ENCODE measurements at places on chromosomes 5 and 9.

DNA sequence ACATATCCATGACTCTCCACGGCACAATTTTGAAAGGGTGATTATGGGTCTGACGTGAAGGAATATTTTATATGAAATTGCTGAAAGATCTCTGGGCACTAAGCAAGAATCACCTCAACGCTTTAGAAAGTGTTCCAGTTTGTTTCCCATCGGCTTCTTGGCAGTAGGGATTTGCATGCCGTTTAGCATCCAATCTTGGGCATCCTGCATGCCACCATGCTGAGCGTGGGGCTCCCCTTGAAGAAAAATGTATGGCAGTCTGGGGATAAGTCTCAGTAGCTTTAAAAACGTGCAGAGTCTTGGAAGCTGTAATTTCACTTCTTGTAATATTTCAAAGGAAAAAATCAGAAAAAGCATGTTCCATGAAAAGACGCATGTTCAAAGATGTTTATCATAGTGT, 151.7 kb downstream of the DMRT2 start:
- no peak for DNase-seq

- no peak for DNase-seq
Measured at GRCh38 chr9:104906441-104907277, 21.3 kb downstream of the ABCA1 start.

GRCh38 chr5:180291234-180291940, 496 bp downstream of the MAPK9 start:
- DNase-seq = no peak

GRCh38 chr5:159057996-159058395, 41.7 kb downstream of the EBF1 start:
- no peak for DNase-seq

GRCh38 chr9:131238402-131239021, 37.8 kb downstream of the FAM78A start:
- no peak for DNase-seq

DNA sequence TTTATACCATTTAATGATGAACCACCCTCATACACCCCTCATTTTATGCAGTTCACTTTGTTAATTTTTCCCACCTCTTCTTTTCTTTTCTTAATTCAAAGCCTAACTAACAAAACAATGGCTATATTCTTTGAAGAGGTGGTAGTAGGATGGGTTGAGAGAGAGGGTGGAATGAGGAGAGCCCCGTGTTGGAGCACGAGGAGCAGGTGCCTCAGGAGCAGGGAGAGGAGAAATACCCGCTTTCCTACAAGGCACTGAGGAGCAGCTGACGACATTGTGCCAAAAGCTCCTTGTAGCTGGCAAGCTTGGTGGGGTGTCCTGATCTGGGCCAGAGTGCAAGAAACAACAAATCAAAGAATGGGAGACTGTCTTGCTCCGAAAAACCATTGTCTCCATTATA, 129.6 kb downstream of the HTR4 start:
- DNase-seq = no peak

DNA sequence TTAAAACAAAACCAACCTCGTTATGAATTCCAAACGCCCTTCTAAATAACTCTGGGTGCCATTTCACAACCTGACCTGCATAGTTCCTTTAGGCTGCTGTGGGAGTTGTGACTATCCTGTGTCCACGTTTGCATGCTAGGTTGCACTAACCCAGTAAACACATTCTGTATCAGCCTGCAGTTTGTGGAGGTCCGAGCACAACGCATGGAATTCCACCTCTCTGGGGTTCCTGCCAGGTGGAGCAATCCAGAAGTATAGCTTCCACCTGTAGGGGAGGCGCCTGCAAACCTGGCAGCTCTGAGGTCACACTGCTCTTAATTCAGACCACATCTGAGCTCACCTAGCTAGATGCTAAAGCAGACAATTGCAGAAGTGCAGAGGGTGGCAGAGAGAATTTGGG, 57.2 kb downstream of the MARCHF3 start:
- DNase-seq = no peak

- DNase-seq = no peak
Measured at GRCh38 chr9:268616-269015, 54.0 kb downstream of the DOCK8 start.

DNA sequence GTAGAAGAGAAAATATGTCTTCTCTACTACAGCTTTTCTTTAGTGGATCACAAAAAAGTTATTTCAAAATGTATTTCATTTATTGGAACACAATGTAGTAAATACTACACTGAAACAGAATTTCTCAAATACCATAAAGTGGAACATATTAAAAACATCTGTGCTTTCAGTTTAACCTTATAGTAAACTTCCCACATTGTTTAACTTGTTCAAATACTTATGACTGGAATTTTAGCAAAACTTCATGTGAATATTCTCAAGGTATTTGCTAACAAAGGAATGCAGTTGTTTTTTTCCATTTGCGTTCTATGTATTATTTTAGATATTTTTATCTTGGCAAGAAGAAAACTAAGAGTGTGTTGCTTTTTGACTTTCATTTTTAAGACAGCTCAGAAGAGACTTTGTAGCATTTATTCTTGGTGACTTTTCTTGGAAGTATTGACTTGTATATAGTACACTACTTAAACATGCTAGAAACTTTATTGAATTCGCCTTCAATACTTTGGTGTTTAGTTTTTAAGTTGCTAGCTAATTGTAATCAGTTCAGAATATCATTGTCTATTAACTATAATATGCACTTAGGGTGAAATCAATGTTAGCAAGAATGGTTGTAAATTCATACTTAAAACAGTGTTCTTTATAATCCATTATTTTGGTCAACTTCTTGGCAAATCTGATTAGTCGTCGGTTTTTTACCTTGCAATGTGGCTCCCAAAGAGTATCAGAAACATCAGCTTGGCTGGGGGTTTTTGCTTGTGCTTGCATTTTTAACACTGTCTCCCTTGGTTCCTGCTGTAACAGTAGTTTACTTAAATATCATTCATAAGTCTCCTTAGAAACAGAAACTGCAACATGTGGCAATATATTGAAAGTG, 5.0 kb upstream of the RHOBTB3 start:
- no peak for DNase-seq

GRCh38 chr9:21777701-21778100, 24.7 kb upstream of the MTAP start:
- no peak for DNase-seq

DNA sequence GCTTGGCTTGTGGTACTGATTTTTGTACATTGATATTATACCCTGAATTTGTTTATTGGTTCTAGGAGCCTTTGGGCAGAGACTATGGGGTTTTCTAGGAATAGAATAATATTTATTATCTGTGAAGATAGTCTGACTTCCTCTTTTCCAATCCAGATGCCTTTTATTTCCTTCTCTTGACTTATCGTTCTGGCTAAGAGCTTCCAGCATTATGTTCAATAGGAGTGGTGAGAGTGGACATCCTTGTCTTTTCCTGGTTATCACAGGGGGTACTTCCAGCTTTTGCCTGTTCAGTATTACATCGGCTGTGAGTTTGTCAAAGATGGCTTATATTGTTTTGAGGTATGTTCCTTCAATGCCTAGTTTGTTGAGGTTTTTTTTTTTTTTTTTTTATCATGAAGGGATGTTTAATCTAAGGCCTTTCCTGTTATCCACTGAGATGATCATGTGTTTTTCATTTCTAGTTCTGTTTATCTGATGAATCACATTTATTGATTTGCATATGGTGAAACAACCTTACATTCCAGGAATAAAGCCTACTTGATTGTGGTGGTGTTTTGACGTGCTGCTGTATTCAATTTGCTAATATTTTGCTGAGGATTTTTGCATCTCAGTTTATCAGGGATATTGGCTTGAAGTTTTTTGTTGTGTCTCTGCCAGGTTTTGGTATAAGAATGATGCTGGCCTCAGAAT, 77.5 kb downstream of the CERT1 start:
- DNase-seq = no peak

DNA sequence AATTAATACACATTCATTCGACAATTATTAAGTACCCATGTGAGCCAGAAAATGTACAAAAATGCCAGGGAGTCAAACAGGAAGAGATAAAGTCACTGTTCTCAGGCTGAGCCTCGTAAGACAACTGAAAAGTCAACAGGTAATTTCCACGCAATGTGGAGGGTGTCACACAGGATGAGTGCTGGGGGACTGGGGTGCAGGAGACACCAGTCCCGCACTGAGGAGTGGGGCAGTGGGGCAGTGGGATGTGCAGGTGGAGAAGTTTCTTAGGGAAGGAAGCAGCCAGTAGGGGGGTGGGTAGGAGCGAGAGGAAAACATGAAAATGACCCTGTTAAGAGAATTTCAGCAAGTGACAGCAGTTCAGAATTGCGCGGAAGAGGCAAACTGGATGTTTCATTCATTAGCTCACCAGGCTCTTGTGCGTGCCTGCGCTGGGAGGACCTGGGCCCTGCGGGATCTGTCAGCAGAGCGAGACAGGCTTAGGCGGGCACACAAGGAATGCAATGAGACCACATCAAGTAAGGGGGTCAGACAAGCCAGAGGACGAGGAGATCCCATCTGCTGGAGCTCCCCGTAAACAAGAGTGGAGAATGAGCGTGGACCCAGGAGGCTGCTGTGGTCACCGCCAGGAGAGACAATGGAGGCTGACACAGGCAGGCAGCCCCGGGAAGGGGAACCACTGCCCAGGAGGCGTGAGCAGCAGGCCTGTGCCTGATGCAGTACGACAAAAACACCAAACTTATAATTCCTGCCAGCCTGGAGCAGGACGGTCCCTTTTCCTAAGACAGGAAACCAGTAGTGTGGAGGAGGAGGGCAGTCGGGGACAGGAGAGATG, 21.0 kb downstream of the CAMSAP1 start:
- DNase-seq = no peak

GRCh38 chr9:95592931-95593330, 76.2 kb upstream of the PTCH1 start:
- no peak for DNase-seq

- DNase-seq = no peak
Measured at GRCh38 chr5:35120715-35121114, 73.0 kb upstream of the AGXT2 start.

GRCh38 chr9:29556317-29556716, 1983.0 kb upstream of the C9orf72 start:
- DNase-seq = no peak

- DNase-seq = no peak
Measured at GRCh38 chr5:74107899-74108298, 481.9 kb downstream of the ARHGEF28 start.

DNA sequence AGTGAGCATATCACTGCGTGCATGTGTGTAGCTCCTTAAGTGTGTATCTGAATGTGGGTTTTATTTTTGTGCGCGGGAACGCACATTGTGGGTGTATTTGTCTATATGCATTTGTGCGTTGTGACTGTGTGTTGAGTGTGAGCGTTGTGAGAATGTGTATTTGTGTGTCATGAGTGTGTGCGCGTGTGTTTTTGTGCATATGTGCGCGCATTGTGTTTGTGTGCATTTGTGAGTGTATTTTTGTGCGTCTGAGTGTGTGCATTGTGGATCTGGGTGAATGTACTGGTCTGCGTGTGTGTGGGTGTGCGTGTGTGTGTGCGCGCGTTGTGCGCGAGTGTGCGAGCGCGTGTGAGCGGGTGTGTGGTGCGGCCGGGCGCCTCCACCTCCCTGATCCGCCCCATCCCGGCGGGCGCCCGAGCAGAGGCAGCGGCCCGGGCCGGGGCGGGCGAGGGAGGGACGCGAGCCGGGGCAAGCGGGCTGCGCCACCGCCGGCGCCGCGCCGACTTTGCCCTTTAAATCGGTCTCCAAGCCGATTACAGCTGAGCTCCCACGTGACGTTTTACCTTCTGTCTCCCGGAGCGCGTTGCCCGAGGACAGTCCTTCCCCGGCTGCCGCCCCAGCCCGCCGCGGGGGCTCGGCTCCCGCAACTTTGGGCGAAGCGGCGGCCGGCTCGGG, at the start of gene RASGRF2:
RASGRF2 (plus strand) TSS at position 596 of the 675 bp plus-strand sequence. CDS start 376 bp downstream, outside the sequence.
- no peak for DNase-seq

- no peak for DNase-seq
Measured at GRCh38 chr5:151703227-151703626, 16.5 kb upstream of the SPARC start.

GRCh38 chr5:75963554-75963953, 119.6 kb upstream of the SV2C start:
- DNase-seq = no peak

GRCh38 chr5:135004376-135004775, 29.7 kb downstream of the PITX1 start:
- DNase-seq = no peak

- DNase-seq = no peak
Measured at GRCh38 chr9:8719833-8720486, 920.4 kb upstream of the DMAC1 start.

DNA sequence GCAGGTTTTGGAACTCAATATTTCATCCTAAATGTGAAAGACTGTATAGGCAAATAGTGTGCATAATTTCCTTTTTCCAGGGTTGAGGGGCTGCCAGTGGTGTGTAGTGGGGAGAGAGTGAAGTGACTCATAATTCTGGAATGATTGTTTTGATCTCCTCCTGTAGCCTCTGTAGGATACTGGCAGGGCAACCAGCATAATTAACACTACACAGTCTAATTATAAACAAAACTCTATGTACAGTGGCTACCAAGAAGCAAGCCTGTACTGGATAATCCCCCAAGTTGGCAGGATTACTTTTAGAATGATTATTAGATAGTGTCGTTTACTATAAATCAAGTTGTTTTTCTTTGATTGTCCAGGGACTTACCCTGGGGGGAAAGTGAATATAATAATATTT, 32.2 kb downstream of the LNPEP start:
- no peak for DNase-seq

DNA sequence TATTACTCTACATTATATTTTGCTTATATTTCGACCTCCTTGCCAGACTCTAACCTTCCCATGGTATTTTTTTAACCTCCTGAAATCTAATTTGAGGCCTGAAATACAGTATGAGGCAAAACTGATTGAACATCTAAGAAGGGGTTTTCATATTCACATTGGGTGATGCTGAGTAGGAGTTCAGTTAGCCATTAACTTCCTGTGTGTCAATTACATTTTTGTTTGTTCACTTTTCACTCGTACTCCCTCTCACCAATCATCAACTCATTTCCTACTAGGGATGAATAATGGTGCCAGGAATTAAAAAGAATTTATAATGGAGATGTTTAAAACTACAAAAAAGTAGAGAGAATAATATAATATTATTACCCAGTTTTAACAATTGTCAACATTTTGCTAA, 27.6 kb upstream of the GLRA1 start:
- DNase-seq = no peak

DNA sequence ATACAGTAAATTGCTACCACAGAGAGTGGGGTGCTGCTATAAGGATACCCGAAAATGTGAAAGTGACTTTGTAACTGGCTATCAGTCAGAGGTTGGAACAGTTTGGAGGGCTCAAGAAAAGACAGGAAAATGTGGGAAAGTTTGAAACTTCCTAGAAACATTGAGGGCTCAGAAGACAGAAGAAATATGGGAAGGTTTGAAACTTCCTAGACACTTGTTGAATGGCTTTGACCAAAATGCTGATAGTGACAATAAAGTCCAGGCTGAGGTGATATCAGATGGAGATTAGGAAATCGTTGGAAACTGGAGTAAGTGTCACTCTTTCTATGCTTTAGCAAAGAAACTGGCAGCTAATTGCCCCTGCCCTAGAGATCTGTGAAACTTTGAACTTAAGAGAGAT, 1158.6 kb upstream of the CDH6 start:
- no peak for DNase-seq

Data from stimulated activated CD4-positive, alpha-beta T cell treated with anti-CD3 and anti-CD28 coated beads, Interleukin-1b, Interleukin-23, amount 100 ng/mL, for 1 hour (primary cell).